ENCODE measurements at places on chromosomes 12 and 14.
A peak's percentile ranks its signal among the peaks of the same experiment; 100 is the strongest.

DNA sequence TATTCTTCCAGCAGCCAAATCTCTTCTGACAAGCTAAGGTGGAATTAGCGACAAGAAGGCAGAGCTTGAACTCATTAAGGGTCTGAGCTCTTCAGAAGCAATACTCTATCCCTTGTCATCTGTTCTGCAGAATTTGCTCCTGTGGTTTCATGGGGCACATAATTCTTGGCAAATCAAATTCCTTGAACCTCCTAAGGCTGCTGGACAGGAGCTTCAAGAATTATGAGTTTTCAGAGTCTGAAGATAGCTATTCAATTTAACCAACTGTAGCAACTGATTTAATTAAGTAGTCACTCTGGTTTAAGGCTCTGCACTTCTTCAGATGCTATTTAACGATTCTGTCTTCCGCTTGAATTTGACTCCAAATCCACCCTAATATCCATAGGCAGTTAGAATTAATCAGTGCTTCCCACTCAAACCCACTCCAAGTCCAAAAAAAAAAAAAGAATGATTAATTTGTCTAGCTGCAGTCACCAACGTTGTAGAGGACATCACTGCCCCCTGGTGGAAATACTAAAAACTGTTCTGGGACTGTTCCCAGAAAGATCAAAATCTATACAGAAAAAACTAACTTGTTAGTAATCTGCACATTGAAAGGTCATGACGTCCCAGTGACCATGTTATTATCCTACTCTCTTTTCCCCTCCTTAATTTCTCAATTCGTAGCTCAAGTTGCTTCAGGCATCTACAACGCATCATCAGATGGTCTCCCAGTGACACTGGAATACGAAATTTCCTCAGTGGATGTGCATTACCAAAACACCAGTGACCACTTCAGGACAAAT is 169.9 kb downstream of the KIF21A start:
- DNase-seq, result no peak

DNA sequence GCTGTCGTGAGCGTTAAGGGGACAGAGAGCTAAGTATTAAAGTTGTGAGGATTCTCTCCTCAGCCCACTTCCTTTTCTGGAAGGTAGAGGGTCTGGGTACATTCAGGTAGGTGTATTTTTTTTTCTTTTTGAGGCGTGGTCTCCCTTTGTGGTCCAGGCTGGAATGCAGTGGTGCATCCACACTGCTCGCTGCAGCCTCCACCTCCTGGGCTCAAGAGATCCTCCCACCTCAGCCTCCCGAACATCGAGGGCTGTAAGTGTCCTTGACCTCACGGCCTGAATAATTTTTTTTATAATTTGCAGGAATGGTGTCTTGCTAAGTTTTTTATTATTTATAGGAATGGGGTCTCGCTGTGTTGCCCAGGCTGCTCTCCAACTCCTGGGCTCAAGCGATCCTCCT is 1.4 kb downstream of the PUS1 start:
- DNase-seq, result no peak

DNA sequence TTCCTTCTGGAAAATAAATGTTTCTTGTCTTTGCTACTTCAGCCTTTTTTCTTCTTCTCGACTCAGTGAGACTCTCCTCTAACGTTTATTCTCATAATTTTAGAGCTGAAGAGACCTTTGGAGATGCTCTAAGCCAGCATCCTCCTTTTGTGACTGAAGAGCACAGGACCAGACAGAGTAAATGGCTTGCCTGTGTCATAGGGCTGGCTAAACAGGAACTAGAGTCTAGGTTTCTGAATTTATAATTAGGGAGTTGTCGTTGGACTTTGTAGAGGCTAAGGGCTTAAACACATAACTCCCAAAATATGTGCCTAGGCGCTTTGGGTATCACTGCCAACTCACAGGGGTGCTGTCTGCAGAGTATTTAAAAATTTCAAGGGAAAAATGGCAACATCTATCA is 98.5 kb downstream of the FGD4 start:
- DNase-seq, result no peak

DNA sequence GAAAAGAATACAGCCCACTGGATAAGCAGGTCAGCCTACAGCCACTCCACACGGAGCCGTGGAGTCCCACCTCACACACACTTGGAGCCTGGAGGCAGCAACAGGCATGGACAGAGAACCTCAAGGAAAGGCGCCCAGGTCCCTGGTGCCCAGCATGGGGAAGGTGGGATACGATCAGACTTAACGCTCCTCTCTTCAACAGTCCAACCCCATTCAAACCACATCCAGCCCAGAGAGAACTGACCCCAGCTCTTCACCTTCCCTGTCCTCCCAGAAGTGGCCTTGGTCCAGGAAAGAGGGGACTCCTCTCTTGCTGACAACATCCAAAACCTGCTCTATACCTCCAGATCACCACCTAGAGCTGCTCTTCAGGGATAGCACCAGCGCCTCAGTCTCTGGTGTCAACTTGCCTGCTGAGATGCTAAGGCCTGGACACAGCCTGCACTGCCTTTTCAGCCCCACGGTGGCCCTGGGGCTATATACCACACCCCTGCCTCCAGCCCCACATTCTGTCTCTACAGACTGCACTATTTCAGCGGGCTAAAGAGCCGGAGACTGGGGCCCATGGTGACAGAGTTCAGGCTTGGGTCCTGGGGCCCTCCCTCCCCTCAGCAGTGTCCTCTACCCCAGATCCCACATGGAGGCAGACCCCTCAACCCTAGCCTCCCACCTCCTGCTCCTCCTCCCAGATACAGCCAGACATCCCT is 7.0 kb downstream of the ADCY6 start:
- no peak for DNase-seq

DNA sequence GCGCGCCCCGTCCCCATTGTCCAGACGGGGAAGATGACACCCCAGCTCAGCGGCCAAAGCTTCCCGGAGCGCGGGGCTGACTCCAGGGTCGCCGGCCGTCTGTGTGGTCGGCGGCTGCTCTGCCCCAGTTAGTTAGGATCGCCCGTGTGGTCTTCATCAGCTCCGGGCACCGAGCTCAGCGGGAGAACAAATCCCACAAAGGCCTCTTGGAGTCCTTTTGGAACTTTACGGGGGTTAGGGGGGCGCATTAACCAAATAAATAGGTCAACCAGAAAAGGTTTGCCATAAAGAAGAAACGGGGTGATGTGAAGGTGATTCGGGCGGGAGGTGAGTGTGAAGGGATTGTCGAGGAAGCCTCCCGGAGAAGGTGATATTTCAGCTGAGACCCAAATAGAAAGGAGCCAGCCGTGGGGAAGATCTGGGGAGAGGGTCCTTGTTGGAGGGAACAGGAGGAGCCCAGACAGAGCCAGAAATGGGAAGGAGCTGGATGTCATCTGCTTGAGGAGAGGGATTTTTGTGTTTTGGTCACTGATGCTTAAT is 697 bp downstream of the ATP6V0A2 start:
- no peak for DNase-seq

DNA sequence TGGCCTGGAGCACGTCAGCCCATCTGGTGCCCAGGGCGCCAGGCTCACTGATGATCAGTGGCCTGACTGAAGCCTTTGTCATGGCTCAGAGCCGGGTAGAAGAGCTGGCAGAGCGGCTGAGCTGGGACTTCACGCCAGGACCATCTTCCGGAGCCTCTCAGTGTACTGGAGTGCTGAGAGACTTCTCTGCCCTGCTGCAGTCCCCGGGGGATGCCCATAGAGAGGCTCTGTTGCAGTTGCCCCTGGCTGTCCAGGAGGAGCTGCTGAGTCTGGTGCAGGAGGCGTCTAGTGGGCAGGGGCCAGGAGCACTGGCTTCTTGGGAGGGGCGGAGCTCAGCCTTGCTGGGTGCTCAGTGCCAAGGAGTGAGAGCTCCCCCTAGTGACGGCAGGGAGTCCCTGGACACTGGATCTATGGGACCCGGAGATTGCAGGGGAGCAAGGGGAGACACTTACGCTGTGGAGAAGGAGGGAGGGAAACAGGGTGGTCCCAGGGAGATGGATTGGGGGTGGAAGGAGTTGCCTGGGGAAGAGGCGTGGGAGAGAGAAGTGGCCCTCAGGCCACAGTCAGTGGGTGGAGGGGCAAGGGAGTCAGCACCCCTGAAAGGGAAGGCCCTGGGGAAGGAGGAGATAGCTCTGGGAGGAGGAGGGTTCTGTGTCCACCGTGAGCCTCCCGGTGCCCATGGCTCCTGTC is 2.0 kb downstream of the KHNYN start:
- peak; percentile 77 for DNase-seq

DNA sequence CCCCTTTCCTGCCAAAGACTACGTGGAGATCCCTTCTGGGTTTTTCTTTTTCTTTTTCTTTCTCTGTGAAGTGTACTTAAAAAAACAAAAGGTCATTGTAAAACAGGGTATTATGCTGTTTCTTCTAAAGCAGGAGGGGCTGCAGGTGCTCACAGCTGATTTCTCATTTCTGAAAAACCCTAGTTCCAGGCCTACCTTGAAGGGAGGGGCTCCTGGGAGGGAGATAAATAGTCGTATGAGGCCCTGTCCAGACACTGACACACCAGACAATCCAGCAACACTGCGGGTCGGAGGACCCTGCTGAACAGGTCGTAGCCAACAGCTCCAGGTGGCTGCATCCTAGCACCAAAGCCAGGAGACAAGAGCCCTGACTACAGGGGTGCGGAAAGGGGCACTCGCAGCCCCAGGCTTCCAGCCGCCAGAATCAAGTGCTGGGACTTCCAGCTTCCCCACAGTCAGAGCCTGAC is 41.1 kb downstream of the PSMA6 start:
- DNase-seq, result no peak

GRCh38 chr12:124861492-124861891 is 2.2 kb downstream of the SCARB1 start:
- DNase-seq, result no peak

- DNase-seq, result no peak
These were observed 12.1 kb downstream of the NUAK1 start for GRCh38 chr12:106126441-106127337.

DNA sequence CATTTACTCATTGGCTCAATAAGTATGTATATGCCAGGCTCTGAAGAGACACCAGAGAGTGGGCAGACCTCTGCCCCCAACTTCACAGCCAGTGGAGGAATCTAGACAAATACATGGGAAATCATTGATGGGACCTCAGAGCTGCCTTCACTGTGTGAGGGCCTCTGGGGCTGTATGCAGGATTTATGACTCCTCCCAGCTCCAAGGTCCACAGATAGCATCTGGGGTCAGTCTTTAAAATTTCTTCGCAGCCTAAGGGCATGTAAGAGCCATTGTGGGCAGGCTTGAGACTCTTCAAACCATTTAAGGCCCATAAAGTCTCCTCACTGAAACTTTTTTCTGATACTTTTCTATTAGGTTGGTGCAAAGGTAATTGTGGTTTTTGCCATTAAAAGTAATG is 125.5 kb downstream of the SPTSSA start:
- DNase-seq, result no peak

DNA sequence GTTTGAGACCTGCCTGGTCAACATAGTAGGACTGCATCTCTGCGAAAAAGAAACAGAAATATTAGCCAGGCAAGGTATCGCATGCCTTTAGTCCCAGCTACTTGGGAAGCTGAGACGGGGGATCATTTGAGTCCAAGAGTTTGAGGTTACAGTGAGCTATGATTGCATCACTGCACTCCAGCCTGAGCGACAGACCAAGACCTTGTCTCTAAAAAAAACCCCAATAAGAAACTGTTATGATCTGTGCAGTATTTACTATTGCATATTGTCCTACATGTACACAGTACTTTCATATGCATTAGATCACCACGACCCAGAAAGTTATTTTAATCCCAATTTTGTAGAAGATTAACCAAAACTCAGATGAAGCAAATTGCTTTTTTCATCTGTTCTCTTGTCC is 187.5 kb downstream of the PCNX1 start:
- DNase-seq, result no peak

GRCh38 chr14:104924421-104925213 is at the start of gene PLD4:
TSS of gene PLD4 (plus strand) at chr14:104924879. CDS start at chr14:104927141, 2,262 bp downstream.
- DNase-seq, result peak; percentile 7

- DNase-seq, result no peak
These were observed 41.1 kb downstream of the BBS10 start for GRCh38 chr12:76307083-76307482.

DNA sequence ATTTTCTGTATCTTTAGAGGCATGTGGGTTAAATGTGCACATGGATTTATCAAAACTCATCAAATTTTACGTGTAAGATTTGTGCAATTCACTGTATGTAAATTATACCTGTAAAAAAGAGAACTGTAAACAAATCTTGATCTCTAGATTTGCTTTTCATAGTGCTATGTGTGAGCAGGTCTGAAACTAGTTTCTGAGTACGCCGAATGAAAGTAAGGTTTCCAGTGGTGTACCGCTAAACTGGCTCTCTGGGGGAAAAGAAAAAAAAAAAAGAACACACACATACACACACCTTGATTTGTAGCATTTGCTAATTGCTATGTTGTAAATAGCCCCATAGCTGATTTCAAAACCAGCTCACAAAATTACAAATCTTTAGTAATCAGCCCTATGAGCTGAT is 8.6 kb upstream of the SLC41A2 start:
- DNase-seq, result no peak

- no peak for DNase-seq
These were observed 384.0 kb upstream of the FOXG1 start for GRCh38 chr14:28382444-28383190.

GRCh38 chr14:34655959-34656358 is 26.0 kb upstream of the SNX6 start:
- no peak for DNase-seq

- DNase-seq, result no peak
These were observed 6.0 kb downstream of the PSMD9 start for GRCh38 chr12:121894633-121895032.

DNA sequence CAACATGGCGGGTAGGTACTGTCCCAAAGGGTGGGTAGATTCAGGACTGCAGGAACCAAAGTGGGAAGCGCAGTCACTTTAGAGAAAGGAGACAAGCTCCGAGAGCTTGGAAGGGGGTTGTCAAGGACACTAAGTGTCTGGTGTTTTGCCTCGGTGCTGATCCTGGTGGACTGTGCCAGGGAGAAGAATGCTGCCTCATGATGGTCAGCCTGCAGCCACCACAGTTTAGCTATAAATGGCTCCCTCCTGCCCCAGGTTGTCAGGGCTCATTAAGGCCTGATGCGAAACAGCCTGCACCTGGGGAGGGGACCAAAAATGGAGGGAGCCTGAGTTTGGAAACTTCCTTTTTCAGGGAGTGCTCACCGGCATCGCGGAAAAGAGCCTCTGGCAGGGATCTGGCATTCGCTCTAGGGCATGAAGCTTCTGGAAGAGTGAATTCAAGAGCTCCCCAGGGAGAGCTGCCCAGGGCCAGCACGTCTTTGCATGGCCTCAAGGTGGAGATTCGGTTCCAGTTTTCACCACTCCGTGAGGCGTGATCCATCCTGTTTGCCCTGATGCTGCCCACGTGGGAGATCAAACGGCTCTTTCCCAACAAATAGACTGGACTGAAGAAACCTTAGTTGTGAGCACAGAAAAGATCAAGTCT is 164.0 kb downstream of the FOXN3 start:
- DNase-seq, result no peak

DNA sequence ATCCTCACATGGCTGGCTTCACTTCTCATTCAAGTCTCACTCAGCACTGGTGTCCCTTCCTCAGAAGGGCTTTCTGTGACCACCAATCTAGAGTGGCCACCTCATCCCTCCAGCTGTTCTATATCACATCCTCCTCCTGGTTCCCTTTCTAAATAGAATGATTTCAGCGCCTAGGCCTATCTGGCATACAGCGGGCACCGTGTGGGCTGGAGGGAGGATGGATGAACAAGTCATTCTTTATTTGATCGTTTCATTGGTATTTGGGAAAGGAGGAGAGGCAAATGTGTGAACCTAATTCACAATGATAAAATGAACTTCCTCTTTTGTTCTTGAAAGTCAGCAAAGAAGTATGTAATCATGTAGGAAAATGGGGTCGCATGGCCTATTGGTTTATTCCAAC is 394.2 kb downstream of the DPF3 start:
- DNase-seq, result no peak
